ENCODE measurements at places on chromosomes 2 and 18. TPM values are rescaled to one million over a fixed set of nuclear protein-coding genes. Genes with fewer than 3 reads are reported as not detected.

DNA sequence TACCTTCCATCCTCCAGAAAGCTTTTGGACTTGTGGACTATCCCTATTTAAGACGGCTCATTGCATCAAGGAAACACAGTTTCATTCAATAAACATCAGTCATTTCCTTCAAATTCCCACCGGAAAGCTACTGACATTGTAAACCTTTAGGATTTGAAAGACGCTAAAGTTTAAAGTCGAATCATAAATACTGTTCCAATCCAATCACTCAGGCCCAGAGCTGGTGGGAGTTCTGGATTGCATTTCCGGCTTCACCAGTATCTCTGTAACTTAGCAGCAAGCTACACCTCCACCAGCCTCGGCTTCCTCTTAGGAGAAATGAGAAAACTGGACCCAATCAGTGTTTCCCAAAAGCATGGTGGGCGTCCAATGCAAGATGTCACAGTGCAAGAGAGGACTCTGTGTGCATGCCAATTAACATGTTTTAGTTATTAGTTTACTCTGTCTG lies 1.6 kb downstream of the WDFY1 start:
- peak overlapping the region; percentile 95 for H3K27ac ChIP-seq
- DNase-seq: no peak
- peak overlapping the region; percentile 83 for H3K4me3 ChIP-seq
- no peaks in the 10 kb centered on the region for H3K4me1 ChIP-seq
- H3K36me3 ChIP-seq: no peaks in the 10 kb centered on the region

- H3K27ac ChIP-seq: no peak overlapping the region
- no peaks in the 10 kb centered on the region for H3K36me3 ChIP-seq
- no peaks in the 10 kb centered on the region for H3K4me1 ChIP-seq
- no peaks in the 10 kb centered on the region for H3K27me3 ChIP-seq
- DNase-seq: no peak
- no peak overlapping the region for H3K4me3 ChIP-seq
These were observed 375.7 kb downstream of the EIPR1 start for GRCh38 chr2:3001615-3002560.

GRCh38 chr2:98388081-98388480 lies 41.8 kb downstream of the CNGA3 start:
- no peaks in the 10 kb centered on the region for H3K36me3 ChIP-seq
- no peak for DNase-seq
- H3K27ac ChIP-seq: no peak overlapping the region
- no peaks in the 10 kb centered on the region for H3K4me1 ChIP-seq

DNA sequence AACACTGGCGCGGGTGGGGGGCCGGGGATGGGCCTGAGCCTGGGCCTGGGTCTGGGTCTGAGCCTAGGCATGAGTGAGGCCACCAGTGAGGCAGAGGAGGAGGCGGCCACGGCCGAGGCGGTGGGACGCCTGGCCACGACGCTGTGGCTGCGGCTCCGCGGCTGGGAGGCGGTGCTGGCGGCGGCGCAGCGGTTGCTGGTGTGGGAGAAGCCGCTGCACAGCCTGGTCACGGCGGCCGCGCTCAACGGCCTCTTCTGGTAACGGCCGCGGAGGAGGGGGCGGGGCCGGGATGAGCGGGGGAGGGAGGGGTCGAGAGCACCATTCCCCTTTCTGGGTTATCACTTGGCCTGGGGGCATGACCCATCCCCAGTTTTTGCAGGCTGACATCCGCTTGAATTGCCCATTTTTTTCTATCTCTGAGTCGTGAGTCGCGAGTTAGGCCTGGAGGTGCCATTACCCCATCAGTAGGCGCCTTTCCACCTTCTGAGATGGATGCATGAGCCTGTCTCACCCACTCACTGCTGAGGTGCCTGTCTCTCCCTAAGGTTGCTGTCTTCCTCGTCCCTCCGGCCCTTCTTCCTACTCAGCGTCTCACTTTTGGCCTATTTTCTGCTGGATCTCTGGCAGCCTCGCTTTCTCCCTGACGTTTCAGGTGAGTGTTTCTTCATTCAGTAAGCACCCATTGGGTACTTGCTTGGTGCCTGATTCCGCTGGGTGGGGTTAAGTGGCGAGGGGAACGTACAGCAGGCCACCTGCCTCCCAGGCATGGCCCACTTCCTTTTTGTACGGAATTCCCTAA lies 501 bp downstream of the RETREG2 start:
- no peaks in the 10 kb centered on the region for H3K27me3 ChIP-seq
- no peaks in the 10 kb centered on the region for H3K4me1 ChIP-seq
- DNase-seq: peak; percentile 77
- H3K27ac ChIP-seq: peak overlapping the region; percentile 99
- H3K36me3 ChIP-seq: peaks cover 64% of the 10 kb centered on the region
- H3K4me3 ChIP-seq: peak overlapping the region; percentile 71

DNA sequence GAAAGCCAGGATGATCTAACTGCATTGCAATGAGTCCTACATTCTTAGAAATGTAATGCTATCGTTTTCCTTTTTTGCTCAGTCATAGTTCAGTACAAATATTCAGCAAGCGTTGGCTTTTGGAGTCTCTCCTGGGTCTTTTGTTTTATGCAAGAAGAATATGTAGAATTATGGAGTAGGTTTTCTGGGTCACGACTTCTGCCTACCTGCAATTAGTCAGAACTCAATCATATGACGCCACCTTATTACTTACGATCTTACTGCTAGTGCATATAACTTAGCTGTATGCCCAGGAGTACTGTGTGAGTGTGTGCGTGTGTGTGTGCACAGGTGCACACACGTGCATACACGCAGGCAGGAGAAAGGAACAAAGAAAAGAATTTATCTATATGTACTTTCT lies 640.2 kb downstream of the STK39 start:
- no peak overlapping the region for H3K4me3 ChIP-seq
- no peaks in the 10 kb centered on the region for H3K36me3 ChIP-seq
- no peak overlapping the region for H3K27ac ChIP-seq
- no peaks in the 10 kb centered on the region for H3K27me3 ChIP-seq

Gene INHA
- not detected for total RNA-seq

Gene CPO
- total RNA-seq: 0.44 TPM

DNA sequence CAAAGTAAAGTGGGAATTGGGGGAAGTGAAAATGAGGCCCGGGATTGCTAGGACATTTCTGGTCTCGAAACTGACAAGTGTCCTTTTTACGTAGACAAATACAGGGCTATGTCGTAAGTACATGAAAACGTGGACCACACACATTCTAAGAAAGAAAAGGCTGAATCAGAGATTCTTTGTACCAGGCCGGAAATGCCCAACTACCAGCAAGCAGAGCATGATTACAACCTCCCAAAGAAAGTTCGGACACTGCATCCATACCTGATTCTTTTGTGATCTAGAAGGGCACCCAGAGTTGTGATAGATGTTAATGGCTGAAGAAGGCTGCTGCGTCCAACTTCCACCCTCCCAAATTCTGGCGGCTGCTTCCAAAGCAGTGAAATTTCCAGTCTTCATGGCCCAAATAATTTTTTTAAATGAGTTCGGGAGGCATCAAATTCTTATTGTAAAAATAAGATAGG lies 1.7 kb downstream of the RBMS1 start:
- H3K27me3 ChIP-seq: no peaks in the 10 kb centered on the region
- no peaks in the 10 kb centered on the region for H3K36me3 ChIP-seq
- peak overlapping the region; percentile 86 for H3K4me3 ChIP-seq
- H3K4me1 ChIP-seq: no peaks in the 10 kb centered on the region

GRCh38 chr2:44956843-44957242 lies 15.3 kb downstream of the SIX3 start:
- no peaks in the 10 kb centered on the region for H3K4me1 ChIP-seq
- H3K4me3 ChIP-seq: no peak overlapping the region
- H3K27ac ChIP-seq: no peak overlapping the region
- H3K27me3 ChIP-seq: no peaks in the 10 kb centered on the region
- DNase-seq: no peak
- H3K36me3 ChIP-seq: no peaks in the 10 kb centered on the region

Gene RIT2
- total RNA-seq: not detected

DNA sequence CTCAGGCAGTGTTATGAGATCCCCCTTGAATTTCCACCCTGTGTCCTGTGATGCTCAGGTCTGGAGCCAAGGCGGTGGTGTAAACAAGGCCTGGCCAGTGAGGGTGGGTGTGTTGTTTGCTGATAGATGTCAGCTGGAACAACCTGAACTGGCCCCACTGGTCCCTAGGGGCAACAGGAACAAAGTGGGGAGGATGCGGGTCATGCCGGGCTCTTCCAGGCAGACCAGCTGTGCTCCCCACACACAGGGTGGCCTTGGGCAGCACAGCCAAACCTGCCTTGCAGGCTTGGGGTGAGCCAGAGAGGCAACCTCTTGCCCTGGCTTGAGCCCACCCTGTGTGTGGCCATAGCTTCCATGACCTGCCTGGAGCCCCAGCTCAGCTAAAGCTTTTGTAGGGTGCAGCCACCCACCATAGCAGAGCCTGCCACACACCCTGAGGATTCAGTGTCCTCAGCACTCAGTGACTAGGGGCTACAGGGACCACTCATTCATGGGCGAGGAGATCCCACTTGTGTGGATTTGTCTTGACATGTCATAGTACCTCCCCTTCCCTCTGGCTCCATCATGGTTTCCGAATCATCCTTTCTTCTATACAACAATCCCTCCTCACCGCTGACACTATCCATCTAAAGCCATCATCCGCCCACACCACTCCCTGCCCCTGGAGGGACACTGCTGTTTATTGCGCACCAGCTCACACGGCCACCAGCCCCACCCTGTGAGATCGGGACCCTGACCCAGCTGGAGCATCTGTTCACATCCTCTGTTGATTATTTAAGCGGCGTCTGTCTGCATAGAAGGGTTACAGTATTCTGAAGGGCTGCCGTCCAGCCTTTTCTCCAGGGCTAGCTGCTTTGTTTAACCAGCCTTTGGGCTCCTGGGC lies 268.8 kb downstream of the CYP26B1 start:
- H3K4me1 ChIP-seq: no peaks in the 10 kb centered on the region
- H3K36me3 ChIP-seq: no peaks in the 10 kb centered on the region
- DNase-seq: no peak
- no peak overlapping the region for H3K27ac ChIP-seq

DNA sequence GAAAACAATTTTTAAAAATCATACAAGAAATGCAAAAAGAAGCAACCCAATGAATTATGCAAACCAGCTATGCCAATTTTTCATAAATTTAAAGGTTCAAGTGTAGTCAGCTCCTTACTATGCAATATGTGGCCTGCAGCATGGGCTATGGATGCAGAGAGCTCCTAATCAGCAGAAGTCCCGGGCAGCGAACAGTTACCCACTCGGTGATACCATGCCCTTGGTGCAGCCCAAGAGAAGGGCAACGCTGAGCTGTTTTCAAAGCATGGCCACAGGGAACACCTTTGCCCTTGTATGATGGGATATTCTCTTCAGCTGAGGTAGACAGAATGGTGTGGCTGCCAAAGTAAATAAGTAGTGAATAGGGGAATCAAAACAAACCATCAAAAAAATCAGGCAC lies 17.3 kb upstream of the ARL5A start:
- H3K36me3 ChIP-seq: no peaks in the 10 kb centered on the region
- no peak overlapping the region for H3K27ac ChIP-seq
- H3K4me1 ChIP-seq: no peaks in the 10 kb centered on the region
- no peak for DNase-seq

Gene MC2R
- total RNA-seq: 0.04 TPM

Gene FRZB
- total RNA-seq: 0.49 TPM

DNA sequence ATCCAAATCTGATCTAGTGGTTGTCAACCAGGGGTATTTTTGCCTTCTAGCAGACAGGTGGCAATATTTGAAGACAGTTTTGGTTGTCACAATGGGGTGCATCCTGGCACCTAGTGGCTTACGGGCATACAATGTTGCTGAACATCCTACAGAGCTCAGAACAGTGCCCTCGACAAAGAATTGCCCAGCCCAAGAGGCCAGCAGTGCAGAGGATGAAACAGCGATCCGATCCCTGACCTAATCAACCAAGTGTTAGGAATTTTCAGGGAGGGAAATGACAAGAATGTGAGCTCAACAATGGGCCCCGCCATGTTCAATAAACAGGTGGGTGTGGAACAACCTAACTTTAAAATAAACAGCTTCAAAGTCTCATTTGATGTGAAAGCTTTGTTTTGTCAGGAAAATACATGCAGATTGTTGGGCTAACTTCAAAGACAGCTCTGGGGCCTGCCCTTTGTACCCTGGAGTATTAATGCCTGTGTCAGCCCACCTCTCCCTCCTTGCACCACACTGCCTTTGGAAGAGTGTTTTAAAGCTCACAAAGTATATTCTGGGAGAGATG lies 22.5 kb upstream of the SCYGR5 start:
- H3K36me3 ChIP-seq: no peaks in the 10 kb centered on the region
- H3K4me3 ChIP-seq: no peak overlapping the region
- H3K27ac ChIP-seq: no peak overlapping the region

Gene OSBPL1A
- 6.4 TPM for total RNA-seq

Gene CD28
- total RNA-seq: 1.6 TPM

GRCh38 chr2:27316655-27317412 lies 6.1 kb downstream of the MPV17 start:
- H3K27me3 ChIP-seq: no peaks in the 10 kb centered on the region
- H3K27ac ChIP-seq: no peak overlapping the region
- no peaks in the 10 kb centered on the region for H3K4me1 ChIP-seq
- DNase-seq: no peak

Gene KCNJ3
- 0.68 TPM for total RNA-seq

GRCh38 chr2:121774235-121774634 lies 18.8 kb downstream of the TSN start:
- H3K4me3 ChIP-seq: no peak overlapping the region
- H3K36me3 ChIP-seq: no peaks in the 10 kb centered on the region
- H3K27ac ChIP-seq: no peak overlapping the region
- no peaks in the 10 kb centered on the region for H3K4me1 ChIP-seq

Gene SNRNP27
- total RNA-seq: 12.1 TPM

GRCh38 chr18:26555804-26556553 lies 7.6 kb upstream of the KCTD1 start:
- H3K27me3 ChIP-seq: peaks cover 8% of the 10 kb centered on the region
- no peaks in the 10 kb centered on the region for H3K36me3 ChIP-seq
- H3K27ac ChIP-seq: no peak overlapping the region
- peaks cover under 1% of the 10 kb centered on the region for H3K4me1 ChIP-seq
- no peak overlapping the region for H3K4me3 ChIP-seq

- H3K27ac ChIP-seq: no peak overlapping the region
- no peaks in the 10 kb centered on the region for H3K36me3 ChIP-seq
- no peaks in the 10 kb centered on the region for H3K4me1 ChIP-seq
- no peak overlapping the region for H3K4me3 ChIP-seq
These were observed 27.0 kb downstream of the ROCK1 start for GRCh38 chr18:21084511-21085078.

DNA sequence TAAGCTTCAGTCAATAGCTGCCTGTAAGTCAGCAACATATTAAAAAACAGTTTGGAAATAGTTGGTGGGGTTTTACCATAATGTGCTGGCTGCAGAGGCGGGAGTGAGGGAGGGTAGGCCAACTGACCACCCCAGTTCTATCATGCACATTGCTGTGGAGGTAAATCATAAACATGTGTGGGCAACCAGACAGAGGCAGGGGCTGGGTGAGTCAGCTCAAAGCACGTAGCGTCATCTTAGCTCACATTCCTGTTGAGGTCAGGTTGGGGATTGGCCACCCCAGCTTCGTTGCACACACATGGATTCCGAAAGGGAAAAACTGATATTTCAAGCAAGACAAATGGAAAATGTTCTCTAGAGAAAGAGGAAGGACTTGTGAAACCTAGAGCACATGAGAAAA lies 19.5 kb downstream of the GPR45 start:
- no peak for DNase-seq
- no peaks in the 10 kb centered on the region for H3K4me1 ChIP-seq
- H3K4me3 ChIP-seq: no peak overlapping the region
- no peaks in the 10 kb centered on the region for H3K27me3 ChIP-seq
